ENCODE measurements at places on chromosomes 6 and 20.

- no peak for DNase-seq
Observed at GRCh38 chr6:27940766-27941165, 16.3 kb upstream of the OR2B6 start.

DNA sequence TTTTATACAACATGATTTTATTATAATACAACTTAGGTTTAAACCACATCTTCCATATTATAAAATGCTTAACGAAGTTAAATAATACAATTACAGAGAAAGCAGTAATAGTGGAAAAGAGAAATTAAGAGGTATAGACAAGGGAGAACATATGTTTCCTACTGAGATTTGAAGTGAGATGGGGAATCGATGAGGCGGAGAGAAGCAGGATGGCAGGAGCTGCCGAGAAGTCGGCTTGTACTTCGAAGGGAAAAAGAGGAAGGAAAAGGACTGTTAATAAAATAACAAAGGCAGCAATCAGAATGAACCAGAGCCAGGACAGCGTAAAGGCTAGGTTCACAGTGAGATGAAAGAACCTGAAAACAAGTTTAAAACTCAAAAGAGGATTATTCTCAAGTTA, 15.4 kb downstream of the FBXL4 start:
- DNase-seq = no peak

GRCh38 chr20:37293301-37293943, 4.0 kb downstream of the MANBAL start:
- DNase-seq = no peak

GRCh38 chr6:112600168-112600567, 253.0 kb downstream of the RFPL4B start:
- DNase-seq = no peak

GRCh38 chr20:3227506-3227905, 11.5 kb downstream of the SLC4A11 start:
- DNase-seq = no peak

GRCh38 chr6:4964675-4965561, 38.9 kb downstream of the RPP40 start:
- DNase-seq = no peak

- no peak for DNase-seq
Observed at GRCh38 chr6:132515386-132515785, 2.5 kb upstream of the STX7 start.

GRCh38 chr6:138957903-138958302, 30.1 kb downstream of the REPS1 start:
- DNase-seq = no peak

- DNase-seq = no peak
Observed at GRCh38 chr6:130848945-130849344, 21.7 kb downstream of the SMLR1 start.

- no peak for DNase-seq
Observed at GRCh38 chr6:89434150-89434499, 1.2 kb downstream of the ANKRD6 start.

DNA sequence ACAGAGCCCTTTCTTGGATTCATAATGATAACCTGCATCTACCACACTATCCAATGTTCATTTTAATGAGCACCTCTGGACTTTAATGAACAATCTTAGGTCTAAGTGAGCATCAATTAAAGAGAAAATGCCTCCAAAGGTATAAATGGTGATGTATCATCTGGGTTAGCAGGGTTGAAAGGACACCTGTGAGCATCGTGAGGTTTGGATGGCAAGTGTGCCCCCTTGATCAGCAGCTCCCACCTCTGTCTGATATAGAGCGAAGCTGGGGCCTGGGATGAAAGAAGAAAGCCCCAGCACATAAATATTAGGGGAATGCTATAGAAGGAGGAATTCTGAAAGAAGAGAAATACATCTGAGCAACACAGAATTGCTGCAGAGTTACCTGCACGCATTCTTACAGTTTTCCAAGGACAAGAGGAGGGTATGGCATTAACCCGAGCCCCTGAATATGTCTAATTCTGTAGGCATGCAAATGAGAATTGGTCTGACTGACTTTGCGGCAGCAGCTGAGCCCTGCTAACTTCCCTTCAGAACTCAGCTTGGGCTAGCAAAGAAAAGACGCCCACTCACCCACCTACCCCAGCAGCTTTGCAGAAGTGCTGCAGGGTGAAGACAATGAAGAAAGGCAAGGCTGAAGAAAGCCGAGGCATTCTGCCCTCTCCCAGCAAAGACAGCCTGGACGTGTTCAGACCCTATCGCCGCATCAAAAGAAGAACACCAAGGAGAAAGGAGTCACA, 136.2 kb downstream of the GMPR start:
- no peak for DNase-seq

- no peak for DNase-seq
Observed at GRCh38 chr20:24370249-24370648, 99.2 kb upstream of the SYNDIG1 start.

All from H7 (cell line).